Neural crest cell (in vitro differentiated cells): ENCODE measurements at places on chromosomes 5 and 9.
A peak's percentile ranks its signal among the peaks of the same experiment; 100 is the strongest.

- no peak for DNase-seq
Measured at GRCh38 chr5:152683205-152683604, 278.1 kb upstream of the NMUR2 start.

DNA sequence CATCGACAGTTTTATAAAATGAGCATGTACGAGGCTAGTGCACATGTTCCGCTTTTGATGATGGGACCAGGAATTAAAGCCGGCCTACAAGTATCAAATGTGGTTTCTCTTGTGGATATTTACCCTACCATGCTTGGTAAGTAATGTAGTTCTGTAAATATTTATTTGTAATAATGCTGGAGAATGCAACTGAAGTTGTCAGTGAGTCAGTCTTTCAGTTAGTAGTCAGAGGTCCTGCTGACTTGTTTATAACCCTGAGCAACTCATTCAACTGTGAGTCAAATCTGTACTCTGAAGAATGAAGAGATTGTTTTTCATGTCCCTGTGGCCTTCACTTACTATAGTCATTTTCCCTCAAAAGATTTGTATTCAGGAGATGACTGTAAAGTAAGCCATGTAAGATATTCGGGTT is 28.4 kb upstream of the GPR150 start:
- no peak for DNase-seq

- no peak for DNase-seq
Measured at GRCh38 chr9:72612449-72612848, 91.0 kb downstream of the TMC1 start.

DNA sequence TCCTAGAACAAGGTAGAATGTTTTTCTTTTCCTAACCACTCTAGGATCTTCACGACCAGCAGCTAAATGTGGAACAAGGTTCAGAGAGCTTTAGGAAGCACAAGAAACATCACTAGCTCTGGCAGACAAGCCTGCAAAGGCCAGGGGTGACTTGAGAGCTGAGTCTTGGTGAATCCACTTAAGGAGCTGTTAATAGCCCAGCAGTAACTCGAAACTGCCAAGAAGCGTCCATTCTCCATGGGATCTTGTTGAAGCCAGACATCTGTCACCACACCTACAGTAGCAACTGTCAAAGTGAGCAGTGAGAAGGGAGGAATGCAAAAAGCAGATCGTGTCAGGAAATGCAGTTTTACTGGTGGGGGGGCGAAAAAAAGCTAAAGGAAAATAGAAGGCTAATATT is 87.2 kb downstream of the ATPSCKMT start:
- DNase-seq, result no peak

DNA sequence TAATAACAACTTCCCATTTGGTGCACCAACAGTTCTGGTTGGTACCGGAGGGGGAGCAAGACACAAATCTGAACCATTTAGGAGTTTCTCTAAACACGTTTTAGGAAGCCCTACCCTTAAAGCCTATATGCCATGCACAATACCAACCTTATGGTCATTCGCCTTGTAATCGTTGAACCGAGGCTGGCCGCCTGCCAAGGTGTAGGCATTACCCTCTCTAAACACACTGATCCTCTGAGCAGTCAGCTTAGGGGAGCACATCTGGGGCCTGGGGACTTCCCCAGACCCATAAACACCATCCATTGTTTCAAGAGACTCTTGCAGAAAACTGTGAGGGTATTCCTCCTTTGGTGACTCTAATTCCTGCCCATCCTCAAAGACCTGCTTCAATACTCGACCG is 328 bp downstream of the GRXCR2 start:
- no peak for DNase-seq

- DNase-seq, result no peak
Measured at GRCh38 chr5:124576848-124577409, 169.5 kb downstream of the ZNF608 start.

DNA sequence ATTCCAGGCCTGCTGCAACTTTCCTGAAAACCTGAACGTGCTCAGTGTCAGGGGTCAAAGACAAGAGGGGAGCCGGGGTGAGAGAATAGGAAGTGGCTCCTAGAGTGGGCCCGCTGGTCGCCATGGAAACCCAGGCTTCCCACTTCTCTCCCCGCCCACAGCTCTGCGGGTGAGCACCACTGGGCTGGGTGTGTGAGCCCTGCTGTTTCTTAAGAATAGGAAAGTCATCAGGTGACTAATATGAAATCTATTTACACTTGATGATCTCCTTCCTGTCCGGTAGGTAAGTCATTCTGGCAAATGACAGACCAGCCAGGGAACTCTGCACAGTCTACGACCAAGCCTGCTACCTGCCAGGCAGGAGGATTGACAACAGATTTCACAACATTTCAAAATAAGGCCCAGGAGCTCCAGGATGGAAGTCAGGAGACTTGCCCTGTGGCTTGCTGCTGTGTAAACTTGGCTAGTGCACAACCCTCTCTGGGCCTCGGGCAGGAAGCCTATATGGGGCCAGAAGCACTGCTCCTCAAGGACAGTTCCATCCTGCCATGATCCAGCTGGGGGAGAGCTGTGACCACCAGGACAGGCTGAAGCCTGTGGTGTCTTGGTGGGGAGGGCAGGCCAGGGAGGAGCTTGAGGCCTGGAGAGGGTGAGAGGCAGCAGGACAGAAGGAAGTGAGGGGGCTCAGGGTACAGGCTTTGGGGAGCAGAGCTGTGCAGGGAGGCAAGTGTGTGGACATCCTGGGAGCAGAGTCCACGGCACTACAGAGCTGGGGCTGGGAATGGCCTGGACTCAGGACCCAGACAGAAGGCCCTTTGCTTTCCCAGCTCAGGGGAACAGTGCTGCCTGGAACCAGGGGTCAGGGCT is 60.6 kb downstream of the SHB start:
- peak; percentile 28 for DNase-seq

- no peak for DNase-seq
Measured at GRCh38 chr9:133008824-133009223, 22.0 kb upstream of the GTF3C5 start.

- DNase-seq, result no peak
Measured at GRCh38 chr9:122468735-122469134, 9.0 kb downstream of the OR1J1 start.

DNA sequence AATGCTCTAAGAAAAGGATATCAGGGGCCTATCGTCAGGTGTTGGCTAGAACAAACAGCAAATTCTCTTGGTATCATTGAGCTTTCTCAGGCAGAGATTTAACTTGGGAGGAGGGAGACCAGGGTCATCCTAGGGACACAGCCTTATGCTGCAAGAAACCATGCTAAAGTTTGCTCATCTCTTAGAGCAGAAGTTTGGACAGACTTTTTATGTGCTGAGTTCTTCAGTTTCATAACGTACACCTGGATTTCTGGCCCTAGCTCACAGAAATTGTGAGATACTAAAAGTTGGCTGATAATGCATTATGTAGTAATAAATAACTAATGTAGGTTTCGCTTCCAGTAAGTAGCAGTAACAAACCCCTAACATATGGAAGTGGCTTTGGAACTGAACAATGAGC is 1359.8 kb upstream of the CDH9 start:
- DNase-seq, result no peak

DNA sequence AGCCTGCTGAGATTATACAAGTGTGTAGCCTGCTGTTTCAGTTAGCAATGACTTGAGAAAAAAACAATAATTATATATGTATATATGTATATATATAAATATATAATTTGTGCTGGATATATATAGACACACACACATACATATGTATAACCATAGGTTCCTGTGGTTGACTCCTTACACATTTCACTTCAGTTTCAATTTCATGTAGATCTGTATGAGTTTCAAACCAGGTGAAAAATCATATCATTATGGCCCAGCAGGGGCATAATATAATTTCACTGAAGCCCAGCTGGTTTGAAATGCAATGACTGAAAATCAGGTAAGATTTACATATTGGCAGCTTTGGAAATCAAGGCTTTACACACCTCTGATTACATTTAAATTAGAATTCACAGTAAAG is 690.4 kb upstream of the CDH18 start:
- DNase-seq, result no peak

DNA sequence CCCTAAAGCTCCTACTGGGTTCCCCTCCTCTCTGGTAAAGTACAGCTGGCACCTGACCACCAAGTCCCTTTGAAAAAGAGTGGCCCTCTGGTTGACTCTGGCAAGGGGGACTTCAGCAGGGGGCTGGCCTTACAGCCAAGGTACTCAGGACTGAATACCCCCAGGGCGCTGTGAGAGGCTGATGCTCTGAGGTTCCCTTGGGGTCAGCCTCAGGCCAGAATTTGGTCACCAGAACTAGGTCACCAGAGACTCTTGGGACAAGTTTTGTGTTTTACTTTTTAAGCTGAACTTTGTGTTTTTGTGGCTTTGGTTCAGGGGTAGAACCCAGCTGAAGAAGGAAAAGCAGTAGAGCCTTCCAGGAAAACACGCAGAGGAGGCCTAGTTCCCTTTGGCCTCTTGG is 23.3 kb upstream of the SMU1 start:
- DNase-seq, result no peak

DNA sequence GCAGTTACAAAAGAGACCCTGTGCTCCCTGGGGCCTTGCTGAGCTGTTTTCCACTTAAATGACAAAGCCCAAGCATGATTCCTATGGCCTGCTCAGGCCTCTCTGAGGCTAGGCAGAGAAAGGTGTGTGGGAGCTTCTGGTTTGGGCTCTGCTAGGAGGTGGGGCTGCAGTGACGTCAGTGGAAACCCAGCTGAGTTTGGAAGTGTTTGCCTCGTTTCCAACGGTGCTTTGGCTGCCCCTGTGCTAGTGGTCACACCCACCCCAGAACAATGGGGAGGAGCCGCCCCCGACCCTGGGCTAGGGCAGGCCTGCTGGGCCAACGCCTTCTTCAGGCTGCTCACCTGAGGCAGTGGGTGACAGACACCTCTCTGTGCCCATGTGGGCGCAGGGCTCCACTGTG is 10.4 kb downstream of the ANGPTL2 start:
- DNase-seq, result no peak

DNA sequence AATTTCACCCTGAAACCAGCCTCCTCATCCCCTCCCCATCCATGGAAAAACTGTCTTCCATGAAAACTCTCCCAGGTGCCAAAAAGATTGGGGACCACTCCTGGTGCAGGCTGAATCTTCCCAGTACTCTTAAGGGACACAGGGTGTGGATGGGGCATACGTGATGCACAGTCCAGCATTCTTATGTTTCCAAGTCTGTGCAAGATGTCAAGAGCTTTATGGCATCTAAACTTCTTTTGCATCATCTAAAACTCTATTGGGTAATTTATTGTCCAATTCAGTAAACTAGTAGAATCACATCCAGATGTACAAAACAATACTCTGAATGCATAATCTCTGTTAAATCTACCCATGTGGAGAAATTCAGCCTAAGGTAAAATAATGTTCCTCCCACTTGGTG is 9.3 kb upstream of the FGD3 start:
- no peak for DNase-seq

- DNase-seq, result no peak
Measured at GRCh38 chr5:157167214-157167621, 1.2 kb upstream of the GARIN3 start.

DNA sequence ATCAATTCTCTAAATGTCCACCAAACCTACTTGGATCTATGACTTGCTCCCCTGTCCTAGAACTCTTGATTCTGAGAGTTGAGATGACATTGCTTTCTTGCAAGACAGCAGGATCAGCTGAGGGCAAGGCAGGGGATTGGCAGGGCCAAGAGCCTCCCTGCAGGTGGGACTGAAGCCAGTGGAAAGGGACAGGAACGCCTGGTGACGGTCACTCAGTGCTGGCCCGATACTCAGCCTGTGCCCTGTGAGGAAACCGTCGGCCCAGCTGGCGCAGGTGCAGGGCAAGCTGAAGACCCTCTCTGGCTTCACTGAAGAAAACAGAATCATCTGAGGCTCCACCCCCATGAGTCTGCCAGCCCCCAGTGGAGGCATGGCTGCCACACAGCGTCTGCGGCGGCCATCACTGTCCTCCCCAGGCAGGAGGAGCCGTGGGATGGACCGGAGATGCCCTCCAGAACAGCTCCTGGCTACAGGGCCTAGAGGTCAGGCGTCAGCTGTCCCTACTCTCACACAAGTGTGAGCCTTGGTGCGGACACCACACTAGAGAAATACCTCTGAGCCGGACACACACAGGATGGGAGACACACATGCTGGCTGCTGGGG is 14.7 kb downstream of the UBAC1 start:
- DNase-seq, result no peak

DNA sequence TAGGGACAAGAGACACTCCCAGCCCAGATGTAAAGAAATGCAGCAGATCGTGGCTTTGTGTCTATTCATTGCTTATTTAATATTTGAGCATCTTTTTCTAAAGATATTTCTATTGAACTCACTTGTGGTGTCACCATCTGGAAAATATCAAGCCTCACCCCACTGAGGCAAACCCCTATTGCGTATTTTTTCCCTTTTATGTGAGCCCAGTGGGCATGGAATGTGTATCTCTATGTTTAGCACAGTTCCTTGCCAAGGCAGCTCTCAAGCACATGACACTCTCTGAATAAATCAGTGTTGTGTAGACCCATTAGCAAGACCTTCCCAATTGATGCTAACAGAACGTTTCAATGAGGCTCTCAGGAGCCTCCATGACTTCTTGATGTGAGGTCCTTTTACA is 81.6 kb downstream of the TMEM174 start:
- DNase-seq, result no peak

GRCh38 chr9:135586601-135587109 is 25.1 kb downstream of the PAEP start:
- DNase-seq, result no peak

GRCh38 chr5:172505403-172505759 is 51.1 kb upstream of the SH3PXD2B start:
- no peak for DNase-seq

DNA sequence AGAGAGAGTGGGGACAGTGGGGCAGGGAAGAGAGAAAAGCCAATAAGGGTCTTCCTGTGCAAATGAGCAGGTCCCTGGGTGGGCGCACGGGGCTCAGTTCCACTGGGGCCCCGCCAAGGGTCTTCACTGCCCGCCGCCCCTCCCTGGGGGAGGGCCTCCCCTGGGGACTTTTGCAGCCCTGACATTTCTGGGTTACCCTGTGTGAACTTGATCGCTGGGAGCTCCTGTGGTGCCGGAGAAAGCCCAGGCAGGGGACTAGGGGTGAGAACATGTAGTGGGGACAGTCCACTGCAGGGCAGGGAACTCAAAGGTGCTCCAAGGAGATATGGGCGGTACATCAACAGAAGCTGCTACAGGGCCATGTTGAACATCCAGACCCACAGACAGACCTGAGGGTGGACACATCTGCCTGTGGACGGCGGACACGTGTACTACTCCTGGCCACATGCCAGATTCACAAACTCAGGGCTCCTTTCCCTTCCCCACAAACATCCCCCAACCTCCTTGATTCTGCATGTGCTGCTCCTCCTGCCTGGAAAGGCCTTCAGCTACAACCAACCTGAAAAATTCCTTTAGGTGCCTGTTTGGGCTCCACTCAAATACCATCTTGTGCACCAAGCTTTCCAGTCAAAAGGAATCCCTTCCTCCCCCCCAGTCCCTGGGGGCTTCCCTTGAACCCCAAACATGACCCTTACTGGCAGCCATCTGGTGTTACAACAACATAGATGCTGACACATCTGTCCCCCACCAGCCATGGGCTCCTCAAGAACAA is 43.0 kb upstream of the NEK6 start:
- no peak for DNase-seq

- no peak for DNase-seq
Measured at GRCh38 chr9:127237801-127238200, 26.8 kb upstream of the GARNL3 start.
